NCI-H1417 treated with DMSO at 0.1 percent for 48 hours (cell line): ENCODE measurements at places on chromosomes 2 and 18.

DNA sequence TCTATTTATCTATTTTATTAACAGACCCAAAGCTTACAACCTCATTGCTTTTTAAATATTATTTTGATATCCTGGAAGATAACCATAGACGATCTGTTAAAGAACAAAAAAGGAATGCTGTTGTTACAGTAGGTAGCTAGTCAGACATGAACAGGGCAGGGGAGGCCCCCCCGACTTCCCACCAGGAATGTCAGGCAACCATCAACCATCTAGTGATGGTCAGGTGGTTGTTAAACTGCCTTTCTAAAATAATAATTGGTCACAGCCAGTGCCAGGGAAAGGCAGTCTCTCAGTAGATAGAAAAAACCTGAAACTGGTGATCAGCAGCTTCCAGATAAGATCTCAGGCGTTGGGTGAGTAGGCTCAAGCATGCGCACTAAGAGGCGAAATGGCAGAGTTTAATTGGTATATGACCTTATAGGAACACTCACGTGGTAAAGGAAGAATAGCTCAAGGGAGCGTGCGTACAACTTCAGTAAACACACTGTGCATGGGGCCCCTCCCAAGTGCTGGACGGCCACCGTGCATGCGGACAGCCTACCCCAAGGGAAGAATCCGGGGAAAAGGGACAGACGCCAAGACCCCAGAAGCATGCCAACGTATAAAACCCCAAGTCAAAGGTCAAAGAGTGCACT, 32.5 kb upstream of the CCL20 start:
- no peak for DNase-seq

DNA sequence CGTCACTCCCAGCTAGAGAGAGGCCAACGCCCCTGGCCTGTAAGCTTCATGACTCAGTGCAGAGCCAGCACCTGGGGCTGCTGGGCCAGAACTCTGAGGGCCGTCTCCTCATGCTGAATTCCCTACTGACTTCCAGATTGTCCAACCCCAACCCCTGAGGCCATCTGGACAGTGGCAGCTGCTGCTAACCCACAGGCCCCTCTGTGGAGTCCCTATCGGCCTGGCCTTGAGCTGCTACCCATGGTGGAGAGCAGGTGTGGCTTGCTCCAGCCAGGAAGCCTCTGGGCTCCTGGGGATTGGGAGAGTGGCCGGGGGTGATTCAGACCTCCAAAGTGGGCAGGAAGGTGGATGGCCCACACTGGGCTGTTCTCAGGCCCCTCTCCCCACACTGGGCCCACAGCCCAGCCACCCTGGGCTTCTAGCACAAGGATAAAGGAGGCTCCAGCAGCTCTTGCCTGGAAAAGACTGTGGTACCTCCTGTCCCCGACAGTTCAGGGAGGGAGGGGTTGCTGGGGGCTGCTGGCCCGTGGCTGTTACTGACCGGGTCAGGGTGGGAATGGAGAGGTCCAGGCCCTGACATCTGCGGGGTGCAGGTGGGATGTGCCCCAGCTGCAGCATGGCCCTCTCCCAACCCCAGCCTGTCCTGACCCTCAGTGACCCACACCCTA, 8.2 kb downstream of the TEKT4 start:
- DNase-seq = no peak

DNA sequence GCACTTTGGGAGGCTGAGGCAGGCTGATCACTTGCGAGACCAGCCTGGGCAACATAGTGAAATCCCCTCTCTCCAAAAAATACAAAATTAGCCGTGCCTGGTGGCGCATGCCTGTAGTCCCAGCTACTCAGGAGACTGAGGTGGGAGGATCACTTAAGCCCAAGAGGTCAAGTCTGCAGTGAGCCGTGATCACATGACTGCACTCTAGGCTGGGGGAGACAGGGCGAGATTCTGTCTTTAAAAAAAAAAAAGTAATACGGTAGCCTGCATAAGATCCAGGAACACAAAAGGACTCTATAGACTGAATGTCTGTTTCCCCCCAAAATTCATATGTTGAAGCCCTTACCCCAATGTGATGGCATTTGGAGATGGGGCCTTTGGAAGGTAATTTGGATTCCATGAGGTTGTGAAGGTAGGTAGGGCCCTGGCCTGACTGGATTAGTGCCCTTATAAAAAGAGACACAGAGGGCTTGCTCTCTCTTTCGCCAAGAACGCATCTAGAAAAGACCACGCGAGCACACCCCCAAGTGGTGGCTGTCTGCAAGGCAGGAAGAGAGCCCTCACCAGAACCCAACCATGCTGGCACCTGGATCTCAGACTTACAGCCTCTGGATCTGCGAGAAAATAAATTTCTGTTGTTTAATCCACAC, 17.0 kb downstream of the MBOAT2 start:
- DNase-seq = no peak

DNA sequence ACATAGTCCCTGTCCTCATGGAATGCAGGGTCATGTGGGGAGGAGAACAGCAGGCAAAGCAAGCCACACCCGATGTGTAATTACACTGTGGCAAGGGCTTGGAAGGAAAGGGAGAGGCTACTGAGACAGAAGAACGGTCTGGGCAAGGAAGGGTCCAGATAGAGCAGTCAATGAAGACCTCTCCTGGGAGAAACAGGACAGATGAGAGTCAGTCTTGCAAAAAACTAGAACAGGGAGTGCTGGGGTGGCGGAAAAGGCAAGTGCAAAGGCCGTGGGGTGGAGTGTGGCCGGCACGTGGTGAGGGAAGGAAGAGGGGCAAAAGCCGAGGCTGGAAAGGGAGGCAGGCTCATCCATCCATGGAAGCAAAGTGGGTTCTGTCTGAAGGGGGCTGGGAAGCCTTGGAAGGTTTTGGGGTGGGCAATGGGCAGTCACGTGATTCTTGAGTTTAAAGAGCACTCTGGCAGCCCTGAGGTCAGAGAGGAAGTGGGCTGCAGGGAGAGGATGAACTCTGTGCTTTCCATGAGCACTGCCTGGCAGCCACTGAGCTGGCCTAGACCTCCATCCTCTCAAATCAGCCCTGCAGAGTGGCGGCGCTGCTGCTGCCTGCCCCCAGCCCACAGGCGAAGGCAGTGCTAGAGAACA, 182.2 kb downstream of the INHBB start:
- DNase-seq = no peak

DNA sequence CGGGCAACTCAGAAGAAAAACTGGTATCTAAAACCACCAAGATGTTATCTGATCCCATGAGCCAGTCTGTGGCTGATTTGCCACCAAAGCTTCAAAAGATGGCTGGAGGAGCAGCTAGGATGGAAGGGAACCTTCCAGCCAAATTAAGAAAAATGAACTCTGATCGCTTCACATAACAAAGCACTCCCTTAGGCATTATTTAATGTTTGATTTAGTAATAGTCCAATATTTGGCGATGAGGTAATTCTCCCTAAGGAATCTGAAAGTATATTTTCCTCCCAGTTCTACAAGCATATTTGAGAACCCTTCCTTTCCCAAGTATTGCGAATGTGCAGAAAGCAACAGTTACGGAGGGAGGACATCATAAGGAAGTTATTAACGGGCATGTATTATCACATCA, 156.6 kb downstream of the KCNJ3 start:
- DNase-seq = no peak

GRCh38 chr2:178521304-178522150, 41.3 kb downstream of the PLEKHA3 start:
- DNase-seq = no peak

DNA sequence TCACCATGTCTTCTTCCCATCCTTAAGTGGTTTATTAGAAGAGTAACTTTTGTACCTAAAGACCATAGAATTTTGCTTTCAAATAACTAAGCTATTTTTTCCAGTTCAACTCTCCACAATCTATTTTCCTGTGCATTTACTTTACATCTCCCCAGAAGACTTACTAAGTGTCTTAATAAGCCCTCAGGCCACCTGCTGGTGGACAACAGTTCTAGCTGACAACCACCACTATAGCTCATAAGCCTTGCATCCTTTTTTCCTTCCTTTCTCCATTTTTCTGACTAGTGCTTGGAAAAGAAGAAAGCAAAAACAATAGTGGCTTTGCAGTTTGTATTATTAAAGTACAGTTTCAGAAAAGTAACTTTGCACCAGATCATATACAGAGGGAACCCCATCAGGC, 149.5 kb upstream of the TMEM200C start:
- DNase-seq = no peak

DNA sequence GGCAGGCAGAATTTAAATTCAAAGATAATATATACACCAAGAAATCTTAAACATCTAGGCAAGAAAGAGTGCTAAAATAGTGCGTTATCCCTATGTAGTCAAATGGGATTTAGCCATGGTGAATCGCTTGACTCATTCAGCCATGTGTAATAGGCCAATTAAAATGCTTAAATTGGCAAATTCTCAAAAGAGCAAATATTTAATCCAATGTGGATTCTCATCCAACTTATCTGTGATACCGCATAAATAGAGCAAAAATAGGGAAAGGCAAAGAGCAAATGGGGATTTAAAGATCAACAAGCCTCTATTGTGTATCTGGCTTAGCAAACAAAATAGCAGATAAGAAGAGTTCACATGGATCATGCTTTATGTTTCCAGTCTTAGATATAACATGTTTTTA, 123.2 kb upstream of the RPRM start:
- no peak for DNase-seq
